ENCODE measurements at places on chromosomes 1 and 21.

GRCh38 chr1:167132301-167133010 lies 38.6 kb downstream of the STYXL2 start:
- no peak for DNase-seq

DNA sequence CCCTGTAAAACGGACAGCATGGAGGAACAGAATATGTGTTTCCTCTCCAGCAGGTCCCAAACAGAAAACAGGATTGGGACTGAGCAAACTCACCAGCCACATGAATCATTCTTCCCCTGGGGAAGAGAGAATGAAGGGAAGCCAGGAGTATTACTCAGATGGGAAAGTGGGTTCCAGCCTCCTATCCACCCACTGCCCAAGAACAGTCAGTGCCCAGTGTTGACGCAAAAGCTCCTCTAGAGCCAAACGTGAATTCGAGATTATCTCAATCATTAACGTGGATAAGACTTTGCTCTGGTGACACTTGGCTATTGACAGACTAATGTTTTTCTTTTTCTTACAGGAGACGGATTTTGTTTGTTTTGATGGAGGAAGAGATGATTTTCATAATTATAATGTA lies 9.3 kb downstream of the MIA3 start:
- no peak for DNase-seq

DNA sequence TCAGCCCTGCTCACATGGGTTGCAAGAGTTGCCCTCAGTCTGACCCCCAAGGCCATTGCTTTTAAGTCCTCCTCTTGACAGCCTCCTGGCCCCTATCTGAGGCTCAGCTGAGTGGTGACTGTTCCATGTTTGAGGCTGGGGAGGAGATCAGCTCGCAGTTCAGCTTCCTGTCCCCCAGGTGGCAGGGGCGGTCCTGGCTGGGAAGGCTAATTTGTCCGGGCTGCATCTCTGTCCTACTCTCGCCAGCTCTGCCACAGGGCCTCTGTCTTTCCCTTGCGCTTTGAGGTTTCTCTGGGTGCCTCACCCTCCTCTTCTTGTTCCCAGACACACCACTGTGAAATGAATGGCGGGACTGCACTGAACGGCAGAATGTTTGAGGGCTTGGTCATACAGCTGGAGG lies 157.3 kb downstream of the KCNJ6 start:
- no peak for DNase-seq

DNA sequence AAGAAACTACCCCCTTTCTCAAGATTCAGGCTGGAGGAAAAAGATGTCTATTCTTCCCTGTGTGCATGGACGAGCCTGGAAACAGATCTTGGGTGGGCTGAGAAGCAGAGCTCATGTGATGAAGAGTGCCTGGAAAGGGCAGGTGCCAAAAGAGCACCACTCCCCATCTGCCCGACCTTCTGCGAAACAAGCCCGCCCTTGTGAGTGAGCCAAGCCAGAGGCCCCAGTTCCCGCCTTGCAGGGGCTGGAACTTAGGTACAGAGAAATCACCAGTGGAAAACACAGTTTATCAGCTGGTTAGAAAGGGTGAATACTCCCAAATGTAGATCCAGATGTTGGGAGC lies 26.7 kb upstream of the A3GALT2 start:
- no peak for DNase-seq

GRCh38 chr1:237429252-237429651 lies 387.3 kb downstream of the RYR2 start:
- no peak for DNase-seq

- DNase-seq = no peak
These were observed 568.2 kb upstream of the ZP4 start for GRCh38 chr1:238458899-238459298.

DNA sequence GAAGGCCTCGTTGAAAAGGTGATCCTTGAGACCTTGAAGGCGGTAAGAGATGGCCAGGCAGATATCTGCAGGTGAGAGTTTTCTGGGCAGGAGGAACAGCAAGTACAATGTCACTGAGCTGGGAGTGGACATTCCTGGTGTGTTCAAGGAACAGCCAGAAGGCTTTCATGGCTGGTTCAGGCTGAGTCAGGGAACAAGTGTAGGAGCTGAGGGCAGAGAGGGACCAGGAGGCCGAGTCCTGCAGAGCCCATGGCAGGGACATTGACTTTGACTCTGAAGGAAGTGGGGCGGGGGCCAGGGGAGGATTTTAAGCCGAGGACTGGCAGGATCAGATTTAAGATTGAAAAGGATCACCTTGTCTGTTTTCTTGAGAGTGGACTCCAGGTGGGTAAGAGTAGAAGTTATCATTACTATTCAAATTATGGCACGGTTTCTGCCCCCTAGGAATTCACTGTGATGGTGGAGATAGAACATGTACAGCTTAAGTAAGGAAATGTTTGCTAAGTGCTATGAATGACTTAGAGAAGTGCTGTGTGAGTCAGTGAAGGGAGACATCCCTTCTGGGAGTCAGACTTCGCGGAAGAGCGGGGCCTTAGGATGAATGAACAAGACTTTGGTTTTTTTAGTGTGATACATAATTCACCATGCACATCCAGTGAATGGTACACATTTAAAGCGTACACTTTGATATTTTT lies 202.3 kb downstream of the KIF26B start:
- DNase-seq = no peak

DNA sequence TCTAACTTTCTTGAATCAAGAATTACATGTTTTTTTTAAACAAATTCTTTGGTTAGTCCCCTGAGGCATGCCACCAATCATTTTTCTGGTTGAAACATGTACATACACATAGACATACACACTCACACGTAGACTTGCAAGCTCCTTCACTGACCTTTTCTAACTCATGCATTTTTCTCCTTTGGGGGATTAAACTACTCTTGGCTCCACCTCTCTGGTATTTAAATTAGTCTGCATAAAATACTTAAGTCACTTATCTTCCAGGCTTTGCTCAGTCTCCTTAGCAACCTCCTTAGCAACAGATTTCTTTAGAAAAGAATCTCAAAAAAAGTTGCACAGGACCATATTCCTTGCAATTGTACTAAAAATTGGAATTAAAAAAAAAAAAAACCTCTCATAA lies 440.9 kb upstream of the LRRC7 start:
- DNase-seq = no peak

DNA sequence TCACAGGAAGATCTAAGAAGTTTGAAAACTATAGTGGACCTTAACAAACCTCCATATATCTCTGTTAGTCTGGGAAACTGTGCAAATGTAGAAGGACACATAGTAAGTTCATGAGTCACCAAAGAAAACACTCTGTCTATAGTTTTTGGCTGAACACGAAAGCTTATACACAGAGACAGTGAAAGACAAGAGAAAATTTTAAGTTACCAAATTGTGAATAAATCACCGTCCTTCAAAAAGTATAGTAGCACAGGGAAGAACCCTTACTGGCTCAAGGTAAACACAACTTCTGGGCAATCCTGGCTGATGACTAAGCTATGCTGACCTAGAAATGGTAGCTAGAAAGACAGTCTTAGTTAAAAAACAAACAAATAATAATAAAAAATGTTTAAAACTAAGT lies 1057.9 kb downstream of the AMY1C start:
- DNase-seq = no peak

DNA sequence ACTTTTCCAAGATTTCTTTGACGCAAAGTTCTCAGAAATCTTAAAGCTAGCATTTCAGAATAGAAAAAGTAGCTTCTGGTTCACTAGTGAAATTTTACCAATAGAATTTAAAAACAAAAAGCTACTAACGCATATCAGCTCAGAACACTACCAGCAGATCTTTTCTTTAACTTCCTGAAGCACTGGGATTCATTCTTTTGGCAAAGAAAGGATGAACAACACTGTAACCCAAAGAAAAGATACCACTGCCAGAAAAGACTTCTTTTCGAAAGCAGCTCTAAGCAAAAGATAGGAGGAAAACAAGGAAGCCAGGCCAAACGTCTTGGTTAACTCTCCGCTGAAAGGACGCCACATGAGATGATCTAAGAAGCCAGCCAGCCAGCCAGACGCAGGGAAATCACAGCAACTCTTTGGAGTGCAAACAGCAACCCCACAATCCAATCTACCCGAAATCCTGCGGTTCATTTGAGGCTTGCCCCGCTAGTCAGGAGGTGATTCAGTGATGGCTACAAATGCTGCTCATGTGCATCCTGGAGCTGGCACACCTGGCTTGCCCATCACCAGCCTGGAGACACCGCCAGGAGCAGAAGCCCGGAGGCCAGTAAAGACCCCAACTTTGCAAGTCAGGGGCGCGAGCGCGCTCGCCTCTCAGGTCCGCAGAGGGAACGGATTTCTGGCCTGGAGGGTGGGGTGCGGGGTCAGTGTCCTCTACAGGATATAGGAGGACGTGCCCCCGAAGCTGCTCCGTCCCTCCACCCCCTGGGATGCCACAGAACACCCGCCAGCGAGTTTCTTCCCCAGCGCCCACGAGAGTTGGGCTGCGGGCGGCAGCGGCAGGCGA lies 812 bp downstream of the NBPF1 start:
- DNase-seq = peak; percentile 77

GRCh38 chr1:156920233-156921052 lies at the start of gene LRRC71:
LRRC71 (plus strand) TSS chr1:156920632; CDS start chr1:156920804, 172 bp downstream.
- DNase-seq = peak; percentile 66

GRCh38 chr21:42499444-42500112 lies 3.6 kb upstream of the RSPH1 start:
- no peak for DNase-seq

- no peak for DNase-seq
These were observed 4.6 kb upstream of the SMG7 start for GRCh38 chr1:183467687-183468086.

GRCh38 chr1:30522031-30523004 lies 201.1 kb downstream of the MATN1 start:
- no peak for DNase-seq

DNA sequence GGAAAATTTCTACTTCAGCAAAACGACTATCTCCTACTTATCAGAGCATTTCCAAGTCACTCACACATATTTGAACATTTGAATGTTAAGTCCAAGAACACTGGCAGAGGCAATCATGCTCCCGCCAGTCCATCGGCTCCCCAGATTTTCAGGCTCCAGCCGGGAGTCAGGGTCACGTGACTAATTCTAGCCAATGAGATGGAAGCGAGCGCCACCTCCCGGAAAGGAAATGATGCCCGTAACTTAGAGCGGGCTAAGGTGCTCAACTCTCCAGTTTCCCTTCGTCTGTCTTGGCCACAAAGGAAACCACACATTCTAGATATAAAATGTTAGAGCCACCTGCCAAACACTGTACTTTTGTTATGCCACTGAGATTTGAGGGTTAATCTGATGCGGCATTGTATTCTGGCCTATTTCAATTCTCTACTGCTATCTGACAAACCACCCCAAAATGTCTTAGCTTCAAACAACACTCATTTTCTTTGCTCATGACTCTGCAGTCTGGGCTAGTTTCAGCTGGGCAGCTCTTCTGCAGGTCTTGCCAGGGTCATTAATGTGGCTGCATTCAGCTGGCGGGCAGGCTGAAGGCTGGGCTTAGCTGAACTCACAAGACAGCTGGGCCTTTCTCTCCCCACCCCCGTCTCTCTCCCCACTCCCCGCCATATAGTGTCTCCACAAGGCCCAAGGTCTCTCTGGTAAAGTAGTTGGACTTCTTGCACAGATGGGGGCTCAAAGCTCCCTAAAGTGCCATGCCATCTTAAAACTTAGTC lies 16.5 kb upstream of the LHX4 start:
- DNase-seq = peak; percentile 82

DNA sequence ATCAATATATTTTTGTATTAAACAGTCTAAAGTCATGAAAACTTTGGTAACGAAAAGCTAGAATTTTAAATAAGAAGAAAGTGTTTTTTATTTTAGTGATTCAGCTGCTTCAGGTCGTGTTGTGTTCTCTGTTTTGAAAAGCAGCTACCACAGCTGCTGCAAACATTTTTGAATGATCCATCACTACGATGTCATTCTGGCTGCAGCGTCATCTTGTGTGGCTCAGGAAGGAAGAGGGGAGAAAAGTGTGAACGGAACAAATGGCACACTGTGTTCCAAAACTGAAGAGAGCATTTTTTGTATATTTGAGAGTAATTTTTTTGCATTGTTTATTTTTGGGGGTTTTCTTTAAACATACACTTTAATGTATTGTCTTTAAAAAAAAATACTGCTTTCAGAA lies 323.0 kb upstream of the ADGRL2 start:
- DNase-seq = no peak

- DNase-seq = peak; percentile 49
These were observed 6.2 kb downstream of the S100A7A start for GRCh38 chr1:153422450-153423068.

- DNase-seq = no peak
These were observed 5.9 kb downstream of the PLOD1 start for GRCh38 chr1:11940260-11940921.

GRCh38 chr1:107135463-107135862 lies 5.4 kb upstream of the NTNG1 start:
- DNase-seq = no peak

DNA sequence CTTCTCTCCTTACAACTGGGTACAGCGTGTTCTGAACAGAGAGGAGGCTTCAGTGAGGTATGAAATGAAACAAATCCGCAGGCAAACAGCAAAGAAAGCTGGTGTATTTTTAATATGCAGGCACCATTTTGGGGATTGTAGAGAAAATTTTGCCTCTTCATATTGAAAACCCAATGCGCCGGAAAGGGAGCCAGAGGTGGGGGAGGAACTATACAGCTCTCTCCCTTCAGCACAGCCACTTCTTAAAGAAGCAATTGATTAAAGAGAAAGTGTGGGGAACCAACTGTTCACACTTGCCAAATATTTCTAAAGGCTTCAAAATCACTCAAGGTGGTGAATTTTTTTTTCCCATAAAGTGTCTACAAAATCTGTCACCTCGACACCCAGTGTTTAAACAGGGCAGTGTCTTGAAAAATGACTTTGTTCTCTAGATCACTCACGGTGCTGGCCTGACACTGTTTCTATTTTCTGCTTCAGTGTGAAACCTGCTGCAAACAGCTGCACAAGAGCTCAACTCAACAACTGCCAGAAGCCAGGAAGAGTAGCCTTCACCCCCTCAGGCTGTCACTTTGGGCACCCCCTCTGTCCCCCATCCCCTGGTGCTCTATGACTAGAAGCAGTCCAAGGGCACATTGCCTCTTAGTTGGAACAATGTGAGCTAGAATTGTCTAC lies 123.8 kb upstream of the CTTNBP2NL start:
- DNase-seq = no peak

DNA sequence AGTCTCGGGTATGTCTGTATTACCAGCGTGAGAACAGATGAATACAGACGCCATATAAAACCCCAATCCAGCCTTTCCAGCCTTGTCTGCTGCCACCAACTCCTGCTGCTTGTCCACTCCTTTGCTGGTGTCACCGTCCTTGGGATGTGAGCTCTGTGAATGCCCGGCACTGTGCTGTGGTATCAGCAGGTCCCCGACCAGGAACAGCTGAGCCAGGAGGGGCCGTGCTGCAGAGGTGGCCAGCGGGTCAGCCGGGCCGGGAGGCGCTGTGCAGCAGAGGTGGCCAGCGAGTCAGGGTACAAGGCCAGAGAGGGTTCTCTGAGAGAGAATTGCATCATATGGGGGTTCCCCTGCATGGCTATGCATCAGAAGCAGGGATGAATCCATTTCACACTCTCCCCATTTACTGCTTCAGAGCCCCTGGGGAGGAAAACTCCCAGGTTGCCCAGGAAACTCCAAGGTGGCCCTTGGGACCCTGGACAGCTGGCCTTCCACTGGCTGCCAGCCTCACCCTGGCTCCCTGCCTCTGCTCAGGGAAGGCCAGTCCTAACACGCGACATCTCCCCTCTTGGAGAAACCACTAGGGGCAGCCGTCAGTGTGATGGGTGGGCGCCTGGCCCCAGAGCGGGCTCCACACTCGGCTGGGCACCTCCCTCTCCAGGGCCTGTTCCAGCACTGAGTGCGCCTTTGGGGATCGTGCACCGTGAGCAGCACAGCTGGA lies 122.4 kb upstream of the COL6A1 start:
- no peak for DNase-seq

All from stimulated activated effector memory CD8-positive, alpha-beta T cell treated with anti-CD3 and anti-CD28 coated beads, Interleukin-12 subunit alpha, Interleukin-12 subunit beta, amount 100 ng/mL, for 72 hours (primary cell).